ENCODE measurements at places on chromosomes 5 and 9. TPM values are rescaled to one million over a fixed set of nuclear protein-coding genes. Genes with fewer than 3 reads are reported as not detected.
A peak's percentile ranks its signal among the peaks of the same experiment; 100 is the strongest.

DNA sequence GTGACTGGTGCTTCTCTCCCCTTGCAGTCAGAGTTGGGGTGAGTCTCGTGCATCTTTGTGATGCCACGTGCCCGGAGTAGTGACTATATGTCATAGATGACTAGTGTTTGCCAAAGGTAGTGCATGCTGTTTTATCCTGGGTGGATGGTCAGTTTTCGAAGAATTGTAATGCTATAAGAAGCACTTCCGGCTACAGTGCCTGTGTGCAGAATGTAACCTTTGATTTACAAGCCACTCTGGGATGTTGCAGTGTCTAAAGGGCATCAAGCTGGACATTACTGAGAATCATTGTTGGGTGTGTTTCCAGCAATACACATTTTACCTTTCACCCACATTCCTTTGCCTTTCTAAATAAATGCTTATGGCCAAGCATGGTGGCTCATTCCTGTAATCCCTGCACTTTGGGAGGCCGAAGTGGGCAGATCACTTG lies 16.7 kb downstream of the MVB12B start:
- no peaks in the 10 kb centered on the region for H3K27me3 ChIP-seq
- H3K36me3 ChIP-seq: peaks cover 36% of the 10 kb centered on the region
- H3K27ac ChIP-seq: no peak overlapping the region
- no peak overlapping the region for H3K4me3 ChIP-seq

- H3K4me1 ChIP-seq: peaks cover 3% of the 10 kb centered on the region
- DNase-seq: no peak
- no peak overlapping the region for H3K4me3 ChIP-seq
- no peaks in the 10 kb centered on the region for H3K27me3 ChIP-seq
These were observed 175.7 kb downstream of the FRMD3 start for GRCh38 chr9:83362341-83362995.

GRCh38 chr5:102603670-102604069 lies 104.9 kb upstream of the SLCO6A1 start:
- no peak overlapping the region for H3K27ac ChIP-seq
- DNase-seq: no peak
- H3K4me3 ChIP-seq: no peak overlapping the region
- H3K4me1 ChIP-seq: no peaks in the 10 kb centered on the region
- H3K27me3 ChIP-seq: no peaks in the 10 kb centered on the region
- H3K36me3 ChIP-seq: no peaks in the 10 kb centered on the region

DNA sequence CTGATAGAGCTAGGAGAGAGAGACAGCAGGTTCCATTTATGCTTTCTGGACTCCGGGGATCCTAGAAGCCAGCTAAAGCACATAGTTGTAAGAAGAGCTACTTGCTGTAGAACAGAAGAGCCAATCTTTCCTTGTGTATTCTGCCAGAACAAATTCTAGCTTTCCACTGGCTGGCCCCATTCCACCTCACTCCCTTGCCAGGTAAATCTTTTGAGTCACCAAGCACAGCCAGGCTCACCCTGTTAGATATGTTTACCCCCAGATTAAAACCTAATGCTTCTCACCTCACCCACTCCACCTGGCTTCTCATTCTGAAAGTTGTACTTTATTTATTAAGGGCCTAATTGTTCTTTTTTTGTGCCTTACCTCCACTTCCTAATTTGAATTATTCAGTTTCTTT lies 48.9 kb upstream of the CHD1 start:
- peak; percentile 47 for DNase-seq
- H3K4me3 ChIP-seq: no peak overlapping the region
- H3K27ac ChIP-seq: no peak overlapping the region
- no peaks in the 10 kb centered on the region for H3K27me3 ChIP-seq
- H3K36me3 ChIP-seq: no peaks in the 10 kb centered on the region

DNA sequence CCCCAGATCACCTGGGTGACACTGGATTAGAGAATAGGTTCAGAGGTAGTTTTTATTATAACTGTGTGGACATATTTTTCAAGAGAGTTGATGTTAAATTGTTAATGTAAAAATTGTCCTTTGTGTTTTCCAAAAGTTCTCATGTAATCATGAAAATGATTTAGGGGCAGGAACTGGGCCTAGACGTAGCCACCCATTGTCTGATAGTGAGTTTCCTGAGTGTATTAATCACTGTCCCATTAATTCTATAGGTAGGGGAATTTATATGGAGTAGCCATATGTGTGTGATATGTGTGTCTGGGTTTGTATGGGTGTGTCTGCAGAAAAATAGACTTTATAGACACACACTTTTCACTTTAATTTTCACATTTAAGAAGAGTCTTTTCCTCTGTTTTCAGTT lies 144.6 kb upstream of the RAI14 start:
- H3K36me3 ChIP-seq: no peaks in the 10 kb centered on the region
- no peak overlapping the region for H3K27ac ChIP-seq
- peaks cover 6% of the 10 kb centered on the region for H3K4me1 ChIP-seq
- peaks cover 4% of the 10 kb centered on the region for H3K27me3 ChIP-seq

DNA sequence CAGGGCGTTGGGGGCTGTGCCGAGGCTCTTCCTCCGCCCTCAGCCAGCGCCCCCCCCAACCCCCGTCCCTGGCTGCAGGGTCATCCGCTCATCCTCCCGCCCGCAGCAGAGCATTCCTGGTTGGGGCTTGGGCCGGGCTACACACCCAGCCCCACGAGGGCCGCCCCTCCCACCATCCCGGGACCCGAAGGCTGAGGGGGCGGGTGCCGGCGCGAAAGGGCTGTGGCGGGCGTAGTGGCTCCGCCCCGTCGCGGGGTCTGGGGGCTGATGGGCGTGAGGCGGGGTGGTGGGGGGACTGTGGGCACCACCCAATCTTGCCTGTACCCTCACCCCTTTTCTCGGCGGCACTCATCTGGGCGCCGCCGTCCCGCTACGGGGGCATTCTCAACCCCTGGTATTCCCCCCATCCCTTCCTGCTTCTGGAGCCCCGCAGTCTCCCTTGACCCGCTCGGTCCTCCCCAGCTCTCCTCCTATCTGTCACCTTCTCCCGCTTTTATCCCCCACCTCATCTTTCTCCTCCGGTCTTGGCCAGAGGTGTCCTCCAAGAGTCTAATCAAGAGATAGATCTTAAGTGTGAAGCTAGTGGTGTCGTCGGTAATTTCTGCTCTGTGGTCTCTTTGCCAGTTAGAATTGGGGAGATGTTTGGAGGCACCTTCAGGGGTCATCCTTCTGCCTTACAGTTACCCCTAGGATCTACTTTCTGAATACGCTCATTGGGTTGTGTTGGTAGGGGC lies 1.6 kb downstream of the FER start:
- peak; percentile 80 for DNase-seq
- H3K4me3 ChIP-seq: peak overlapping the region; percentile 96
- no peaks in the 10 kb centered on the region for H3K27me3 ChIP-seq
- no peaks in the 10 kb centered on the region for H3K36me3 ChIP-seq
- H3K4me1 ChIP-seq: peaks cover 4% of the 10 kb centered on the region
- H3K27ac ChIP-seq: peak overlapping the region; percentile 87

DNA sequence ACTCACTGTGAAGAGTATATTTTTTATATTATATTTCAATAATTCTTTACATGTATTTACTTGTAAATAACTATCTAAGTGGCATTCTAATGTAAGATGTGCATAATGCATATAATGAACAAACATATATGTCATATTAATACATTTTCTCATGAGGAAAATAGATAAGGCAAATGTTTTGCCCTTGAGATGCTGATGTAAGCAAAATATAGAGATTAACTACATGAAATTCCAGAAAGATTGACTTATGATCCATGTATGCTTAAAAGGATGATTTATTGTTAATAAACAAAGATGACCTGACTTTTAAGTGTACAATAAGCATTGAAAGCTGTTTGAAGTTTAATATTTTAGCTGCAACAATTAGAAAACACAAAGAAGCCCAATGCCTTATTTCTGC lies 559.9 kb downstream of the PTPRD start:
- DNase-seq: no peak
- no peaks in the 10 kb centered on the region for H3K36me3 ChIP-seq
- no peaks in the 10 kb centered on the region for H3K4me1 ChIP-seq
- H3K4me3 ChIP-seq: no peak overlapping the region
- no peak overlapping the region for H3K27ac ChIP-seq

DNA sequence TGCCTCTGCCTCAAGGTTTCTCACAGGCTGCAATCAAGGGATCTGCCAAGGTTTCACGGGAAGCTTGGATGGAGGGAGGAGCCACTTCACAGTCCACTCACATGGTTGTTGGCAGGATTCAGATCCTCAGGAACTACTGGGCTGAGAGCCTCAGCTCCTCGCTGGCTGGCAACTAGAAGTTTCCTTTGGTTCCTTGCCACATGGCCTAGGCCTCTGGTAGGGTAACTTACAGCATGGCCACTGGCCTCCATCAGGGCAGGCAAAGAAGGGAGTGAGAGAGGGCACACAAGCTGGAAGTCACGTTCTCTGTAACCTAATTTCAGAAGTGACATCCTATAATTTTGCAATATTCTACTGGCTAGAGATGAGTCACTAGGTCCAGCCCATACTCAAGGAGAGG lies 32.2 kb downstream of the SPOCK1 start:
- H3K36me3 ChIP-seq: no peaks in the 10 kb centered on the region
- H3K4me1 ChIP-seq: no peaks in the 10 kb centered on the region
- H3K4me3 ChIP-seq: no peak overlapping the region
- H3K27ac ChIP-seq: no peak overlapping the region

- H3K27ac ChIP-seq: no peak overlapping the region
- DNase-seq: no peak
- H3K4me3 ChIP-seq: no peak overlapping the region
- peaks cover 3% of the 10 kb centered on the region for H3K4me1 ChIP-seq
These were observed 66.4 kb downstream of the IL31RA start for GRCh38 chr5:55917402-55918086.

DNA sequence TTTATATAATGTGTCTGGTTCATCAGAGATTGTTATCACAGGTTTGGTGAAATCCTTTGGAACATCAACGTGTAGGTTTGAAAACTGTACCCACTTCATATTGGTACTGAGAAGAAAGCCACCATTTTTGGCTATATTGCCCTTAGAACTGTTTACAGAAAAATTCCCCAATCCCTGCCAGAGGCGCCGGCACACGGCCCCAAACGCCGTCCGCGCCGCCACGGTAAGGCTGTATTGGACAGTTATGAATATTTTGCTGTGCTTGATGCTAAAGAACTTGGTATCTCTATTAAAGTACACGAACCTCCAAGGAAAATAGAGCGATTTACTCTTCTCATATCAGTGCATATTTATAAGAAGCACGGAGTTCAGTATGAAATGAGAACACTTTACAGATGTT lies 35.2 kb downstream of the DCAF10 start:
- H3K4me3 ChIP-seq: no peak overlapping the region
- H3K36me3 ChIP-seq: no peaks in the 10 kb centered on the region
- no peaks in the 10 kb centered on the region for H3K4me1 ChIP-seq
- H3K27me3 ChIP-seq: no peaks in the 10 kb centered on the region
- no peak for DNase-seq

DNA sequence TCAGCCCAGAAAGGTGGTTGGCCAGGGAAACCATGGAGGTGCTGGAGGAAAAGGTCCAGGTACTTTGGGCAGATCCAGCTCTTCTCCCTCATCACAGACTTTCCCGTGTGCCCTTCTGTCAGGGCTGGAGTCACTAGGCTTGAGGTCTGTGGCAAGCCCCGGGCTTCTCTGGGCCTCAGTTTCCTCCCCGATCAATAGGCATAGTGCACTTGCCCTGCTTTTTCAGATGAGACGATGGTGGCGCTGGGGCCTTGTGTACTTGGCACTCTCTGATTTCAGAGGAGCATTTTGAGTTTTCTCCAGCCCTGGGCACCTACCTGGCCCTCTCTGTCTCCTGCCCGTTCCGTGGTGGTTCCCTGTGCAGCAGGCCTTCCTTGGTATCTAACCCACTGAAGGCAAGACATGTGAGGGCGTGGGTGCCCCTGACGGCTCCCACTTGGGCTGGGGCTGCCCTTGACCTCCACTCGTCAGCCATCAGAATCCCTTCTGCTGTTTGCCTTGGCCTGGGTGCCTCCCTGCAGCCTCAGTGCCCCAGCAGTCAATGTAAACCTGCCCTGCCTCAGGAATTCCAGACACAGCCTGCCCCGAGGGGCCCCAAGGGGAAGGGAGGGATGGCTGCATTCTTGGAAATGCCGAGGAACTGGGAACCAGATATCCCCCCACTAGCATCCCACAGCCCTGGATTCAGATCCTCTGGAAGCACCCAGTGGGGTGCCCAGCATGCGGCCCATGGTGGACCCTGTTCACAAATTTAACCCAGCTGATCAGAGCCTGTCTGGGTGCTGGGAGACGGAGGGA lies 66.3 kb upstream of the COL5A1 start:
- H3K4me3 ChIP-seq: no peak overlapping the region
- peaks cover 23% of the 10 kb centered on the region for H3K4me1 ChIP-seq
- peaks cover 4% of the 10 kb centered on the region for H3K27me3 ChIP-seq
- DNase-seq: no peak
- no peak overlapping the region for H3K27ac ChIP-seq

DNA sequence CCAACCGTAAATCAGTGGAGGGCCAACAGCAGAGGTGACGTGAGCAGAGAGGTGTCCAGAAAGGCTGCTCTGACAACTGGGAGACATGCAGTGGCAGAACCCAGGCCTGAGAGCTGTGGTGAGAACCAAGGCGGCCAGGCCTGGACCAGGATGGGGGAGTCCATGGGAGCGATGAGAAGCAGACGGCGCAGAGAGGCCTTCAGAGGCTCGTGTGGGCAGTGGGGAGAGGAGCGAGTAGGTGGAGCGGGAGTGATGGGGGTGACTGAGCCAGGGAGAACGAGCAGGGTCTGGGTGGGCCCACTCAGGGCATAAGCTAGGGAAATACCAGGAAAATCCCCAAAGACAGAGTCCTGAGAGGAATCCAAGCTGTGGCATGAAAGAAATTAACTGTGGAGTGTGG lies 7.9 kb upstream of the IL3 start:
- H3K27me3 ChIP-seq: peaks cover 2% of the 10 kb centered on the region
- no peaks in the 10 kb centered on the region for H3K36me3 ChIP-seq
- DNase-seq: no peak

DNA sequence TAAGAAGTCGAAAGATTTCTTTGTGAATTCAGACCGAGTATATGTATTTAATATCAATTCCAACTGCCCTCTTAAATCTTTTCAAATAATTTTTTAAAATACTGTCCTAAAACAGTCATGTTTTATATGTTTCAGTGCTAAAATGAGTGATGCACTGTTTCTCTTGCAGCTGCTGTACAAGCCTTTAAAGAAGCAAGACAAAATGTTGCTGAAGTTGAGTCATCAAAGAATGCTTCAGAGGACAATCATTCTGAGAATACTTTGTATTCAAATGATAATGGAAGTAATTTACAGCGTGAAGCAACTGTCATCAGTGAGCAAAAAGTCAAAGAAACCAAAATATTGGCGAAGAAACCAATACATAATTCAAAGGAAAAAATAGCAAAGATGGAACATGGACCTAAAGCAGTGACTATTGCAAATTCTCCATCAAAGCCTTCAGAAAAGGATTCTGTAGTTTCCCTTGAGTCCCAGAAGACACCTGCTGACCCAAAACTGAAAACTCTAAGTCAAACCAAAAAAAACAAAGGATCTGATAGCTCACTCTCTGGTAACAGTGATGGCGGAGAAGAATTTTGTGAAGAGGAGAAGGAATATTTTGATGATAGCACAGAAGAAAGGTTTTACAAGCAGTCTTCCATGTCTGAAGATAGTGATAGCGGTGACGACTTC lies 58.0 kb downstream of the LOX start:
- no peak overlapping the region for H3K4me3 ChIP-seq
- H3K27me3 ChIP-seq: no peaks in the 10 kb centered on the region
- H3K36me3 ChIP-seq: peaks cover 15% of the 10 kb centered on the region
- no peak for DNase-seq
- no peaks in the 10 kb centered on the region for H3K4me1 ChIP-seq

Gene PCDHAC1
- total RNA-seq: 0.27 TPM

Gene LIX1
- total RNA-seq: 5.3 TPM

Gene ENTREP1
- total RNA-seq: 15.1 TPM

Gene PHYHD1
- 23.9 TPM for total RNA-seq

Gene ISOC1
- 18.1 TPM for total RNA-seq

Gene PRRX2
- total RNA-seq: 8.9 TPM

Gene PLPP7
- total RNA-seq: 52.4 TPM

Gene TAF11L3
- not detected for total RNA-seq

Gene MARCOL
- total RNA-seq: not detected

Gene PTPRD
- 67.2 TPM for total RNA-seq

Gene LRRC70
- 5.8 TPM for total RNA-seq

Gene TCF7
- total RNA-seq: 0.84 TPM
